ENCODE measurements at places on chromosomes 5 and 9. TPM values are rescaled to one million over a fixed set of nuclear protein-coding genes. Genes with fewer than 3 reads are reported as not detected.
A peak's percentile ranks its signal among the peaks of the same experiment; 100 is the strongest.

GRCh38 chr9:78236551-78236910 lies 656 bp downstream of the CEP78 start:
- H3K27ac ChIP-seq = peak overlapping the region; percentile 48
- no peak for DNase-seq
- H3K27me3 ChIP-seq = no peaks in the 10 kb centered on the region
- H3K36me3 ChIP-seq = no peaks in the 10 kb centered on the region
- H3K4me3 ChIP-seq = peak overlapping the region; percentile 84

GRCh38 chr5:95664204-95664786 lies 17.7 kb downstream of the RFESD start:
- no peak overlapping the region for H3K4me3 ChIP-seq
- no peaks in the 10 kb centered on the region for H3K36me3 ChIP-seq
- DNase-seq = peak; percentile 53
- peak overlapping the region; percentile 16 for H3K27ac ChIP-seq
- no peaks in the 10 kb centered on the region for H3K27me3 ChIP-seq
- no peaks in the 10 kb centered on the region for H3K4me1 ChIP-seq

DNA sequence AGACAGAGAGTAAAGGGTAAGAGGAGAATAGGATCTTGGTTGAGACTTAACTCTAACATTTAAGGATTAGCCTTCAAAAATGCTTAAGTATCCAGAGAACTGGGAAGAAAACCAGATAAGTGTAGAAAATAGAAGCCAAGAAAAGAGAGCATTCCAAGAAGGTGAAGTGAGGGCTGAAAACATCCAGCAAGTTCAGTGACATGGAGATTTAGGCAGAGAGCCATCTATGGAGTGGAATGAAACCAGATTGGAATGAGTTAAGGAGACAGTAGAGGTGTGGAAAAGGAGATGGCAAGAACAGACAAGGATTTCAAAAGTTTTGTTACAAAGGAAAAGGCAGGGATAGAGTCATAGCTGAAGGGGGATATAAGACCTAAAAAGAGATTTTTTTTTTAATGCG lies 188.1 kb downstream of the TRPM3 start:
- H3K4me3 ChIP-seq = no peak overlapping the region
- DNase-seq = no peak
- H3K4me1 ChIP-seq = no peaks in the 10 kb centered on the region
- H3K36me3 ChIP-seq = no peaks in the 10 kb centered on the region

GRCh38 chr9:127712371-127712770 lies 3.1 kb downstream of the PTRH1 start:
- no peak overlapping the region for H3K4me3 ChIP-seq
- H3K27me3 ChIP-seq = no peaks in the 10 kb centered on the region
- DNase-seq = no peak
- H3K36me3 ChIP-seq = no peaks in the 10 kb centered on the region

GRCh38 chr5:158821331-158821730 lies 278.4 kb downstream of the EBF1 start:
- no peak overlapping the region for H3K27ac ChIP-seq
- DNase-seq = no peak
- H3K4me3 ChIP-seq = no peak overlapping the region
- H3K4me1 ChIP-seq = peaks cover 1% of the 10 kb centered on the region
- no peaks in the 10 kb centered on the region for H3K36me3 ChIP-seq

GRCh38 chr9:104092192-104092591 lies 1.9 kb upstream of the SMC2 start:
- H3K27ac ChIP-seq = no peak overlapping the region
- DNase-seq = no peak
- peaks cover 7% of the 10 kb centered on the region for H3K4me1 ChIP-seq
- H3K4me3 ChIP-seq = no peak overlapping the region
- H3K27me3 ChIP-seq = no peaks in the 10 kb centered on the region

GRCh38 chr9:131216806-131217205 lies 59.5 kb downstream of the FAM78A start:
- no peaks in the 10 kb centered on the region for H3K36me3 ChIP-seq
- H3K4me3 ChIP-seq = no peak overlapping the region
- no peak for DNase-seq
- H3K27me3 ChIP-seq = no peaks in the 10 kb centered on the region

DNA sequence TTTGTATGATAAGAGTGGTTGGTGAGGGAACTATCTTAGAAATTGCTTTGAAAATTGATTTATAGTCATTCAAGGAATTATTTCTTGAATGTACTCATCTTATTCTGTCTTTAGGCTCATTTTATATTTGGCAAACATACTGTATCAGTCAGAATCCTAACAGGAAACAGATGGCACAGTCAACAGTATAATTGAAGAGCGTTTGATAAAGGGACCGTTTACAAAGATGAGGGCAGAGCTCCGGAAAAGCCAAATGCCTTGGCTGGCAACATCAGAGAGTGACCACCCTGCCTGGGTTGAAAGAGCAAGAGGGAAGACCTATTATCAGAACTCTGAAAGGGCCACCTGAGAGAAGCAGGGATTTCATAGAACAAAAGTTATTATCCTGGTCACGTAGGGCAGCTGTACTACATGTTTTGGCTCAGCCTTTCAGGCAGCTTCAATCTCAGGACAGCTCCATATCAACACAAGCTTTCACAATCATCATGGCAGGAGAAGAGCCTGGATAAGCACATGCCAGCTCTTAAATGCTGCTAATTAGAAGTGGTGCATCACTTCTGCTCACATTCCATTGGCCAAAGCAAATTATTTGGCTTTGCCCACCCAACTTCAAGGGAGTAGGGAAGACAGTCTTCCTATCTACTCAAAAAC lies 47.2 kb upstream of the ARL15 start:
- no peak overlapping the region for H3K27ac ChIP-seq
- no peak for DNase-seq
- no peak overlapping the region for H3K4me3 ChIP-seq
- H3K4me1 ChIP-seq = peaks cover 2% of the 10 kb centered on the region
- no peaks in the 10 kb centered on the region for H3K36me3 ChIP-seq

DNA sequence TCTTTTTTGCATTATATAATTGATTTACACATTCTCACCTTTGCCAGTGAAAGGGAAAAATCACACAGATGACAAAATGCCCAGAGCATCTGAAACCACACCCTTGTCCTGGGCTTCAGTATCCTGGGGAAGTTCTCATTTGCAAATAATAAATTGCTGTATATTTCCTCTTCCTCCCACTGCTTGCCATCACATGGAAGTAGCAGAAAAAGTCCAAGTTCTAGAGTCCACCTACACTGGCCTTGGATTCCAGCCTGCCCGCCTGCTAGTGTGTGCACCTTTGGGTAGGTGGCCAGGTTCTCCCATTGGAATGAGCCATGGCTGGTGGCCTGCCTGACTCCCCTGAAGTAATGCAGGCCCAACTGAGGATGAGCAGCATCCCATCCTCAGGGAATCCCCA lies 149.4 kb downstream of the GADD45G start:
- no peak overlapping the region for H3K4me3 ChIP-seq
- peaks cover 16% of the 10 kb centered on the region for H3K4me1 ChIP-seq
- H3K27ac ChIP-seq = no peak overlapping the region
- H3K27me3 ChIP-seq = no peaks in the 10 kb centered on the region
- DNase-seq = no peak

- H3K27me3 ChIP-seq = no peaks in the 10 kb centered on the region
- DNase-seq = no peak
- no peaks in the 10 kb centered on the region for H3K4me1 ChIP-seq
- no peak overlapping the region for H3K27ac ChIP-seq
- H3K4me3 ChIP-seq = no peak overlapping the region
Measured at GRCh38 chr5:170006021-170006420, 25.7 kb upstream of the INSYN2B start.

GRCh38 chr5:135821802-135822201 lies 12.7 kb upstream of the SLC25A48 start:
- H3K4me1 ChIP-seq = no peaks in the 10 kb centered on the region
- H3K36me3 ChIP-seq = no peaks in the 10 kb centered on the region
- DNase-seq = no peak

DNA sequence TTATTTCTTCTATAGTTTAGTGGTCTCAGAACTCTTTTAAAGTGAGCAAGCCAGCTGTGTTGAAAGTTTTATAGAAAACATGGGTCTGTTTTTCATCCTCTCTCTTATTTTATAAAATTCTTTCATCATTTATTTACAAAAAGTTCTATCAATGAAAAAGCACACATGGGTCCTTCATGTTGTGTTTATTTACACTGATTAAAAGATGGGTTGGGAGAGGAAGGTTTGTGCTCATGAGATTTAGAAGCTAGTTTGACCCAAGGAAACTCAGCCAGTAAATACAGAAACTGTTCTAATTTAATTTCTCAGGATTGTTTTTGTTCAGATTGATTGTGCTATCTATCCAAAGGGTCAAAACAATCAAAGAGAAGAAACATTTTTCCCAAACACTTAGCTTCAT lies 178.8 kb upstream of the KLF9 start:
- no peaks in the 10 kb centered on the region for H3K27me3 ChIP-seq
- H3K36me3 ChIP-seq = no peaks in the 10 kb centered on the region
- no peak overlapping the region for H3K4me3 ChIP-seq
- H3K4me1 ChIP-seq = no peaks in the 10 kb centered on the region

- H3K4me3 ChIP-seq = peak overlapping the region; percentile 82
- H3K4me1 ChIP-seq = peaks cover 4% of the 10 kb centered on the region
- peak; percentile 63 for DNase-seq
- H3K27ac ChIP-seq = no peak overlapping the region
- H3K27me3 ChIP-seq = no peaks in the 10 kb centered on the region
- H3K36me3 ChIP-seq = no peaks in the 10 kb centered on the region
Measured at GRCh38 chr5:149730620-149731331, 666 bp downstream of the PPARGC1B start.

DNA sequence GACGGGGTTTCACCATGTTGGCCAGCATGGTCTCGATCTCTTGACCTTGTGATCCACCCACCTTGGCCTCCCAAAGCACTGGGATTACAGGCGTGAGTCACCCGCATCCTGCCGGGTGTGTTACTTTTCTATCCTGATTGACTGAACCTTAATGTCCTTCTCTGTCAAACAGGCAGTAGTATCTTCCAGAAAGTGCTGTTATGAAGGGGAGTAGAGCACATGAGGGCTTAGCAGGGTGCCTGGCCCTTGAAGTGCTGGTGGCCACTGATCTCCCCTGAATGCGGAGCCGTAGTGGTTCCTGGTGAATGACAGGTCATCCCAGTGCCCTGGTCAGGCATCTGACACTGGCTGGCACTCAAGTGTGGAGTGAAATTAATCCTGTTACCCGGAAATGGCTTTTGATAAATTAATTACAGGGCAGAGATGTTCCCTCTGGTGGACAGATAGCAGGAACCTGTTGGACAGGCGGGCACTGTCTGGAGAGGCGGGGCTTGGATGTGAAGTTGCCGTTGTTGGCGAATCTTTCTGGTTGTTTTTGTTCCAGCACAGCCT lies 28.4 kb downstream of the PRRC2B start:
- no peaks in the 10 kb centered on the region for H3K27me3 ChIP-seq
- peaks cover 51% of the 10 kb centered on the region for H3K4me1 ChIP-seq
- no peaks in the 10 kb centered on the region for H3K36me3 ChIP-seq

DNA sequence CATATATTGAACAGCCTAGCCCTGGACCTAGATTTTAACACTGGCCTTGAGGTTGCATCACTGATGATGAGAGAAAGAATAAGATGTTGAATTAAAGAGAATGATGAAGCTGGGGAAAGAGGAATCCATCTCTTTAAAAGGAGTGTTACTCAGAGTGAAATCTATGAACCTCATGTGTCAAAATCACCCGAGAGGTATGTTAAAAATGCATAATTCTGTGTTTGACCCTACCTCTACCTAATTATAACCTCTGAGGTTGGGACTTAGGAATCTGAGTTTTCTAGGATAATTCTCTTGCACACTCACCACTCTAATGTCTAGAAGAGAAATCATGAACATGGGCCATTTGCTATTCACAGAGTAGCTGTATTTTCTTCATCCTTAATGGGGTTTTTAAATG lies 479.4 kb downstream of the ENC1 start:
- H3K4me1 ChIP-seq = no peaks in the 10 kb centered on the region
- no peaks in the 10 kb centered on the region for H3K27me3 ChIP-seq
- H3K4me3 ChIP-seq = no peak overlapping the region

DNA sequence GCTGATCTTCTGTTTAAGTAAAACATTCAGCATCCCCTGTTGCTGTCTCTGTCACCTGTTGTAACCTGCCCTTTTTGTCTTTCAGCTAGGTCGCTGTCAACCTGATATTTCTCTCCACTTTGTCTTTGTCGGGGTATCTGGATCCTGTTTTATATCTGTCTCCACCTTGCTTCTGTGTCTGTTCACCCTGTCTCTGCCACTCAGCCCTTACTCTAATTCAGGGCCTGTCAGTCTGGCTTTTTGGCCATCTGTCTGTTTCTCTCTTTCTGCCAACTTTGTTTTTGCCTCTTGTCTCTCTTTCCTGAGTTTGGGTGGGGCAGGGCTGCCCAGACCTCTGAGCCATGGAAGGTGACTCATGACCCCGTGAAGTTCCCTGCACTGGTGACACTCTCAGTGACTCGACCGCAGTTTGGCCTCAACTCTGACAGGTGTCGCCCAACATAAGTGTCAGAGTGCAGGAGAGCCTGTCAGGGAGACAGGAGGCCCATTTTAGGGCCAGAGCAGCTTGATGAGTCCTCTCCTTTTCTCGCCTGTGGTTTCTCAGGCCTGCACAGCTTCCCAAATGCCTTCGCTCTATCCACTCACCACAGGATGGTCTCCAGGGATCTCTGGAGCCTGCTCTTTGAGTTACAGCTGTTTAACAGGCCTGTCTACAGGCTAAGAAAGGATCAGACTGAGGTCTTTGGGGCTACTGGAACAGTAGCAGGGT lies 868 bp downstream of the ZBTB43 start:
- H3K27me3 ChIP-seq = no peaks in the 10 kb centered on the region
- H3K36me3 ChIP-seq = no peaks in the 10 kb centered on the region
- DNase-seq = no peak
- H3K4me1 ChIP-seq = peaks cover 5% of the 10 kb centered on the region
- peak overlapping the region; percentile 97 for H3K4me3 ChIP-seq

OR13C3 gene
- not detected for total RNA-seq

TAF11L10 gene
- total RNA-seq = not detected

KIF4B gene
- total RNA-seq = 0.13 TPM

GABRG2 gene
- not detected for total RNA-seq

CA9 gene
- 1.6 TPM for total RNA-seq

All from ovary (tissue), 10 donors.